ENCODE measurements at places on chromosomes 1 and 21.

DNA sequence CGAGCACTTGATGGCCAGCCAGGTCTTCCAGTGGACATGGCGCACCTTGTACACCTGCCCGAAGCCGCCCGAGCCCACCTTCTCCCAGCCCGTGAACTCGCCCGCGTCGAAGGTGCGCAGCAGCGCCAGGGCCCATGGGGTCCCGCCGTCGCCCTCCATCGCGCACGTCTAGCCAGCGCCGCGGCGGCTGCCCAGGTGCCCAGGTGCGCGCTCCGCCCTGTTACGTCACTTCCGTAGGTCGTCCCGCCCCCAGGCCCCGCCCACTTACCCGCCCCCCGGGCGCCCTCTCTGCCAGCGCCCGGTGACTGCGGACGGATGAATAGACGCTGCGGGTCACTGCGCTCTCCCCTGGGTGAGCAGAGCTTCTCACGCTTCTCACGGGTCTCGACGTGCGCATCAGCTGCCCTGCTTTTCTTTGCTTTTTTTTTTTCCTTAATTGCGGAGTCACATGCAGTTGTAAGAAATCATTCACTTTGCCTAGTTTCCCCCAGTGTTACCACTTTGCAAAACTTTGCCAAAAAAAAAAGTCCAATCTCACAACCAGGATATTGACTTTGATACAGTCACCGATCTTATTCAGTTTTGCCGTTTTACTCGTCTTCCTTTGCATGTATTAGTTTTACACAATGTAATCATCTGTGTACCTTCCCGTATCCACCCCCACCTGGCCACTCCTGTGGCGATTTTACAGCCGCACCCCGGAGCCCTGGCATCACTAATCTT is at the start of gene RIPK4:
Gene RIPK4, minus strand, starts transcription at position 170 of the 723 bp plus-strand sequence. Its CDS starts 11 bp downstream, at position 159.
- peak; percentile 23 for DNase-seq

DNA sequence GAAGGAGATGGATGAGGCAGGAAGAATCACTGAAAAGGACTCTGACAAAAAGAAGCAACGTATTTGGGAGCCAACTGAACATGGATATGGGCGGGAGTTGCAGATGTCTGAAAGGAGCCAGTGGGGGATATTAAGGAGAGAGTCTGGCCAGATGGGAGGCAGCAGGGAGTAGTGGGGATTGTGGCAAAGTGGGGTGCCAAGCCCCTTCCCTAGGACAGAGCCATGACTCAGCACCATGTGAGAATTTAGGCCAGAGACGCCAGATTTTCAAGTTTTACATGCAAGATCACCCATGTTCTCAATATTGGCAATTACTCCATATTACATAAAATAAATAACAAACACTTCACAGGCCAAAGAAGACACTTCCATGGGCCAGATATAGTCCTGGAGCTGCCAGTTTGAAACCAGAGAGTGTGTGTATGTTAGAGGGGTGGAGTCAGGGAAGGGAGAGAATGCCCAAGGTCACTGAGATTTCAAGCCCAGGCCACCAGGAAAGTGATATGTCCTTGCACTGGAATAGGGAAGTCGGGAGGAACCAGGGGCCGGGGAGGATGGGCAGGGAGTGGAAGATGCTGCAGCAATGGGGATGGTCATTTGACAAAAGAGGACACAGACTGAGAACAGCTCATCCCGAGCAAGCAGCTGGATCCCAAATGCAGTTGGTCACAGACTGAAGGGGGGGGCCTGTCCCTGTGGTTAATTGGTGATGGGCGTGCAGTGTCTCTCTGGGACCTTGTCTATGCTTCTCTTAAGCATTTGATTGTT is 23.5 kb downstream of the TMEM51 start:
- no peak for DNase-seq

DNA sequence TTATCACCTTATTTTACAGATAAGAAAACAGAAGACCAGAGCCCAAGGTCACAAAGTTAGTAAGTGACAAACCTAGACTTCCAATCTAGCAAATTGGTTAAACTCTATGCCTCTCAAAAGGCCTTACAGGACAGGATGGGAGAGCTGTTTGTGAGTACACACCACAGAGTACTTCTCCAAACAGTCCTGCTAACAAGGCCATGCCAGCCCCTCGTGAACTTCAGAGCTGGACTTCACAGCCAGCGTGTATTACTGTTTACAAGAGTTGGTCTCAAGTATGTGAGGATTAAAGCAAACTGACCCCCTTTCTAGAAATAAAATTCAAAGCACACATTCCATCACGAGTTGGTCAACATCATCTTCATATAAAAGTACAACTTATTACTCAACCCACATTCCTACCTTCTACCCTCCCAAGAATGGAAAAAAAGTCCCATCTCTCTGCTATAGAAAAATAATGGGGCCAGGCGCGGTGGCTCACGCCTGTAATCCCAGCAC is 19.8 kb upstream of the UBR4 start:
- no peak for DNase-seq

DNA sequence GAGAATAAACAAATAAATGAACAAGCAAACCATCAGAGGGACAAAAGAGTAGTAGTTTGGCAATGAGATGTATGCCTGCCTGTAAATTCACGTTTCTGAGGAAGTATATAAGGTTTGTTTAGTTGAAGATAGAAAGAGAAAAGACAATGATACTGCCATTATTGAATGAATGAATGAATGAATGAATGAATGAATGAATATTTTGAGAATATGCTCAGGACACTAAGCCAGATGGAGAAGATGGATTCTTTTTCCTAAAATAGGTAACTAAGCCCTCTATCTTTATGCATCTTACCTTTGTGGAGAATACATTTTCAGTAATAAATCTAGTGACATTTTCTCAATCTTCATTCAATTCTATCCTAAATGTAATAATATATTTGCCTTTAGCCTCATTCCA is 49.4 kb downstream of the SLC35A3 start:
- DNase-seq = no peak

DNA sequence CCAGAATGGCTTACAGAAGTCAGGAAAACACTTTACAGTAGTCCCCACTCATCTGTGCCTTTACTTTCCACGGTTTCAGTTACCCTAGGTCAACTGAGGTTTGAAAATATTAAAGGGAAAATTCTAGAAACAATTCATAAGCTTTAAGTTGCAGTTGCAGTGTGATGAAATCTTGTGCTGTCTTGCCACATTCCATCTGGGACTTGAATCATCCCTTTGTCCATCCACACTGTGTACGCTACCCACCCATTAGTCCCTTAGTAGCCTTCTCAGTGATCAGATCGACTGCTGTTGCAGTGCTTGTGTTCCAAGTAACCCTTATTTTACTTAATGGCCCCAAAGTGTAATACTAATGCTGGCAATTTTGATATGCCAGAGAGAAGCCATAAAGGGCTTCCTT is 30.5 kb downstream of the ZCCHC17 start:
- DNase-seq = no peak

DNA sequence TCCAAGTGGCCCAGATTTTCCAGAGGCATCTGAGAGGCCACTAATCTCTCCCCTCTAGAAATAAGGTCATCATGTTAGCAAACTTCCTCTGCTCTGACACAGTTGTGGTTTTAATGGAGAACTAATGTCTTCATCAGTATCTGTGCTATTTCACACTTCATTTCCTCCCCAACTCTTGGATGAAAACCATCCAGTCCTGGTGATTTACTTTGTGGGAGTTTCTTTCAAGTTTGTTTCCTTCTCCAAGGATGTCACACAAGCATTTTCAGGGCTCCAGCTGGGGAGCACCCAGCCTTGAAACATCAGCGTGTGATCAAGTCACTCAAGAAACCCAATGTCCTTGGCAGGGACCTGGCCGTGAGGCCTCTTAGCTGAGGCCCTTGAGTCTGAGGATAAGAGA is 38.8 kb downstream of the TBX15 start:
- no peak for DNase-seq

DNA sequence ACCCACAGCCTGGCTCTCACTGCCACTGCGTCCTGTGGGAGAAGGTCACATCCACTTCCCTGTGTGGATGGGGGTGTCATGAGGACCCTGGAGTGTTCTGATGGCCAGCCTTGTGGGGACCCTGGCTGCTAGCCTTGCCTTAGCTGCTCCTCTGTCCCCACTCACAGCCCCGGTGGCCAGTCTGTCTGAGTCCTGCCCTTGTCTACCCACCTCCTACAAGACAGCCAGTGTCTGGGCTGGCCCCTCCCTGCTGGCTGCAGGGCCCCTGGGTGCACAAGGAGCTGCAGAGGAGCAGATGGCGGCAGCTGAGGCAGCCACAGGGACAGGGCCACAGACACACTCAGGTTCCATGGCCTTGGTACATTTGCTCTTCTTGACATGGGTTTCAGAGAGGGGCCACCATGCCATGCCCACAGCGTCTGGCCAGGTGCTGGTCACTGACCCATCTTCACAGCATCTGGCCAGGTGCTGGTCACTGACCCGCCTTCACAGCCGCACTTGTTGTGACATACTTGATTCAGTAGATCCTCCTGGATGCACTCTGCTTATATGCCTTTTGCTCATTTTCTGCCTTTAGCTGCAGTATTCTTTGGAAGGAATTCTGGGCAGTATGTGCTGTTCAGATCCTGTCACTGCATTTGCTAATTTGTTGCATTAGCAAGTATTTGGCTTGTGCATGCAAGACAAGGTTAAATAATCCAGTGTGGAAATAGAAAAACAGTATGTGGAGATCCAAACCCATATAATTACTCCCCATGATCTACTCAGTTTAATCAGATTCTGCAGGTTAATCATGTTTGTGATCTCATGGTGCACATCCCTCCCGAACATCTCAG is 157.8 kb downstream of the PCBP3 start:
- DNase-seq = no peak

All from activated CD8-positive, alpha-beta memory T cell treated with anti-CD3 and anti-CD28 coated beads for 4 hours (primary cell).